T1000 (cell line): ENCODE measurements at places on chromosomes 11 and 22.

- DNase-seq, result peak; percentile 8
Measured at GRCh38 chr11:22792497-22792896, 37.1 kb downstream of the SVIP start.

DNA sequence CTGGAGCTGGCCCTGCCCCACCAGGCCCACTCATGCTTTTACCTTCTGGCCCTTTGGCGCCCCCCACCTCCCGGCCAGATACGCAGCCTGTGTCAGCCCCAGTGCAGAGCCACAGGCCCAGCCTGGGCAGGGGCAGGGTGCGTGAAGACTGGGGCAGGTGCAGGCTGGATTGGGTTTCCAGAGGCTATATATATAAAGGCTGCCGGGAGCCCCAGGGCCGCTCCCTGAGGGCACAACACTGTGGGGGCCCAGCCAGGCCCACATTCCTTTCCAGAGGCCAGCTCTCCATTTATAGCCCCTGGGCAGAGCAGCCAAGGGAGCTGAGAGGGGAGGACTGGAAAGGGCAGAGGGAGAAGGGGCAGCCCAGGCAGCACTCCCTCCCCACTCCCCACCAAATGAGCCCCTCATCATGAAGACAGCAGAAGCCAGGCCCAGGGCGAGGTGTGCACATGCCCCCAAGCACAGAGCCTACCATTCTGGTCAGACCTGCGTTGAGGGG, 5.0 kb upstream of the MYOD1 start:
- no peak for DNase-seq

DNA sequence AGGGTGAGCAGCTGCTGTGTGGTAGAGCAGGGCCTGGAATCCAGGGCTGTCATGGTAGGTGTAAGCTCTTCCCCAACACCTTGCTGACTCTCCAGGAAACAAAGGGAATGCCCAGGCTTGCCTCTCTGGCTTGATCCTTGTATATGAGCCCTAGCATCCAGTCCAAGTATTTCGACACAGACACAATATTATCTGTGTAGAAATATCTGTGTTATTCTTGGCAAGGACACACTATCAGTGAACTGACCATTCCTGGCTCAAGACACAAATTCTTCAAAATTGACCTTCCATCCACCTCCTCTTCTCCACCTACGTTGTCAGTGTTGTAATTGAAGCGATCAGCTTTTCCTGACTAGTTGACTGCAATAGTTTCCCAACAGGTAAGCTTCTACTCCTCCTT, 312.0 kb upstream of the NARS2 start:
- no peak for DNase-seq

DNA sequence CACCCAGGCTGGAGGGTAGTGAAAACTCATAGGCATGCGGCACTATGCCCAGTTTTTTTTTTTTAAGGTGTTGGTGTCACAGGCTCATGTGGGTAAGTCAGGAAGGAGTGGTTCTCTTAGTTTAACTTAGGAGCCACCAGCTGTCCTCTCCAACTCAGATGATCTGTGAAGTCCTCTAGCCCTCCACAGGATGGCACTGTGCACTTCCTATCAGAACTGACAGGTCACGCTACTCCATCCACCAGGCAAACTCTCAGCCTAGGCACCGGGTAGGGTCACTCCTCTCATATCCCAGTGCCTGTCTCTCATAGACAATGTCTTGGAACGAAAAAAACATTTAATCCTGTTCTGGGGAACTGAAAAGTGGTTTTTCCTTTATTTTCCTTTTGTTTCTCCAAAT, 16.5 kb downstream of the NAP1L4 start:
- DNase-seq, result no peak

DNA sequence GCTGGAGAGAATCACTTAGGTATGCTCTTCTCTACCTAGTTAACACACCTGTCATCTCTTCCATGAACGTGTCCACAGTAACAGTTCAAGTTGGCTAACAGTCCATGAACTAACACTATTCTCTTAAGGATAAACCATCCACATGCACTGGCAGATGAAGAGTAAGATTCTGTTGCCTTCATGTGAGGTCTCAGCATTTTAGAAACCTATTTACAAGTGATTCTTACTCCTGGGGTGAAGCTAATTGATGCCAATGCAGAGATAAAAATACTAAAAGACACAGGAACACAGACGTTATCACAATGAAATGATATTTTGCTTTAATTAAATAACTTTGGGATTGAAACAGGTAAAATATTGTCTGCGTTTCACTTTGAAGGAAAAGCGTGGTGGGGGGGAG, 1.3 kb downstream of the LRRC4C start:
- DNase-seq, result no peak

- no peak for DNase-seq
Measured at GRCh38 chr11:106160494-106160893, 83.0 kb downstream of the AASDHPPT start.

- DNase-seq, result no peak
Measured at GRCh38 chr22:45830531-45831245, 146.3 kb downstream of the WNT7B start.

GRCh38 chr11:134554861-134555260, 142.8 kb upstream of the B3GAT1 start:
- no peak for DNase-seq

DNA sequence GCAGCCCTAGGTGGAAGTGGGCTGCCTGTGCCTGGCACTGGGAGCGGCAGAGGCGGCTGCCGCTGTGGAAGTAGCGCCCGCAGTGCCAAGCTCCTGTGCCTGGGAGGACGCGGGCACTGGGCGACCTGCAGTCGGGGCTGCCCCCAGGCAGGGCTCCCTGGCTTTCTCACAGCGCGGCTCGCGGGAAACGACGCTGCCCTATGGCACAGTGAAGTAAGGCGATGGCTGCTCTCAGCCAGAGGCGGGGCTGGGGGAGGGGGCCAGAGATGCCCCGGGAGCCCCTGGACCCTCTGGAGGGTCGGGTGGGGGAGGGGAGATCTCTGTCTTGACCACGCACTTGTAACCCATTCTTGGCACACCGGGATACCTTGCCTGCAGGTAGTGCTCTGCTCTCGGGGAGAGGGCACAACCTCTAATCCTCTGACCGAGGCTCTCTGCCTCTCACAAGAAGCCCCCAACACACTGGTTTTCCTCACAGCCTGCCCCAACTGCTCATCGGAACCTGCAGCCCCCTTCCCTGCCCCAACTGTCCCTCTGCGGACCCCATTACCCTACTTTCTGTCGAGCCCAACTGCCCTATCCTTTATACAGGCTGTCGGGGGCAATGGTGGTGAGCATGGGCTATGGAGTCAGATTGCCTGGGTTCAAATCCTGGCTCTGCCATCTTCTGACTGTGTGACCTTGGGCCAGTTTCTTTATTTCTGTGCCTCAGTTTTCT, 32.2 kb upstream of the TRIM29 start:
- no peak for DNase-seq
